Aorta (tissue), 5 donors: ENCODE measurements at places on chromosomes 5 and 9. TPM values are rescaled to one million over a fixed set of nuclear protein-coding genes. Genes with fewer than 3 reads are reported as not detected.

GABRP gene
- not detected for total RNA-seq

FGD3 gene
- 8.6 TPM for total RNA-seq

ARRDC3 gene
- 45.6 TPM for total RNA-seq

SLC4A9 gene
- not detected for total RNA-seq

FAT2 gene
- total RNA-seq: 0.15 TPM

TMEFF1 gene
- 0.78 TPM for total RNA-seq

EPB41L4A gene
- 39.3 TPM for total RNA-seq

NACC2 gene
- total RNA-seq: 51.3 TPM

SLCO6A1 gene
- 0.75 TPM for total RNA-seq

TMEM38B gene
- total RNA-seq: 9.8 TPM

DNA sequence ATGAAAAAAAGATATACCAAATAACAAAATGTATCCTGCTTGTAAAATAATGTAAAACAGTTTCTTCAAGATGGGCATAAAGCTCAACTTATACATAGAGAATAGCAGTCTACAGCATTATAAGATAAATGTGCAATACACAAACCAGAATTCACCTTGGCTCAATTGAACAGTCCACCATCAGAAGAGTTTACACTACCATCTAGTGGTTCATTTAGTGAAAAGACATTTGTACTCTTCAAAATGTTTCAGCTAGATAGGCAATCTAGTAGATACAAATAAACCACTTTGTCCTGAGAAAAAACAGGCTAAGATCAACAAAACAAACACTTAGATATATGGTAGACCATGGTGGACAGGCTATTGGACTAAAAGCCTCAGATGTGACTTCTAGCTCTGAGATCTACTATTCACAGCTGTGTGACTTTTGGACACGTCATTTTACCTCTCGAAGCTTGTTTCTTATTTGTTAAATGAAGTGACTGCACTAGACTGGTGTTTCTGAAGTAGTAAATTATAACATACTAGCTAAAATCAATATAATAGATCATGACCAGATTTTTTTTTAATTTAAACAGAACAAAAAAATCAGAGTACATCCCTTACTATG, 22.1 kb upstream of the TPD52L3 start:
- H3K27ac ChIP-seq: no peak overlapping the region
- no peaks in the 10 kb centered on the region for H3K36me3 ChIP-seq
- H3K27me3 ChIP-seq: no peaks in the 10 kb centered on the region
- DNase-seq: no peak
- no peak overlapping the region for H3K4me3 ChIP-seq

- no peaks in the 10 kb centered on the region for H3K36me3 ChIP-seq
- H3K4me3 ChIP-seq: no peak overlapping the region
- H3K4me1 ChIP-seq: no peaks in the 10 kb centered on the region
- no peak overlapping the region for H3K27ac ChIP-seq
- no peak for DNase-seq
These were observed 70.8 kb upstream of the SMIM23 start for GRCh38 chr5:171714851-171715250.

DNA sequence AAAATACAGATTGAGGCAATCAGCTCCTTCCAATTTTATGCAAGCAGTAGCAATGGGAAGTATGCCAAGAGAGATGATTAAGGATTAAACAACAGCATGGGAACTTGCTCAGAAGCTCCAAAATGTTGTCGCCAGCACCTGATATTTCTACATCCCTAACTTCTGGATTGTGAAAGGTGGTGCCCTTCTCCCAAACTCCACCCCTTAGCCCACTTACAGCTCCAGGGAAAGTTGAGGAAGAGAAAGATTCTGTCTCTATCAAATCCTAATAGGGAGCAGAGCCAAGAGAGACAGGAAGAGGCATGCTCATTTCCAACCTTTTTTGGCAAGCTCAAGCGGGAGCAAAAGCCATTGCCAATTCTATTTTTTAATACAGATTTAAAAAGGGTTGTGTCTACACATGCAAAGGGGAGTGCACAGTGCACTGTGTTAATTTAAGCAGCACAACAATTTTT, 92.4 kb upstream of the NR3C1 start:
- no peaks in the 10 kb centered on the region for H3K36me3 ChIP-seq
- no peak overlapping the region for H3K4me3 ChIP-seq
- no peaks in the 10 kb centered on the region for H3K4me1 ChIP-seq
- no peaks in the 10 kb centered on the region for H3K27me3 ChIP-seq
- no peak overlapping the region for H3K27ac ChIP-seq
- DNase-seq: no peak

GRCh38 chr5:134029156-134029555, 24.4 kb upstream of the VDAC1 start:
- H3K27ac ChIP-seq: no peak overlapping the region
- no peak for DNase-seq
- H3K27me3 ChIP-seq: no peaks in the 10 kb centered on the region
- H3K4me3 ChIP-seq: no peak overlapping the region

- H3K27me3 ChIP-seq: no peaks in the 10 kb centered on the region
- DNase-seq: no peak
- no peak overlapping the region for H3K27ac ChIP-seq
- H3K36me3 ChIP-seq: no peaks in the 10 kb centered on the region
These were observed 68.7 kb upstream of the HAPLN1 start for GRCh38 chr5:83789371-83789770.

DNA sequence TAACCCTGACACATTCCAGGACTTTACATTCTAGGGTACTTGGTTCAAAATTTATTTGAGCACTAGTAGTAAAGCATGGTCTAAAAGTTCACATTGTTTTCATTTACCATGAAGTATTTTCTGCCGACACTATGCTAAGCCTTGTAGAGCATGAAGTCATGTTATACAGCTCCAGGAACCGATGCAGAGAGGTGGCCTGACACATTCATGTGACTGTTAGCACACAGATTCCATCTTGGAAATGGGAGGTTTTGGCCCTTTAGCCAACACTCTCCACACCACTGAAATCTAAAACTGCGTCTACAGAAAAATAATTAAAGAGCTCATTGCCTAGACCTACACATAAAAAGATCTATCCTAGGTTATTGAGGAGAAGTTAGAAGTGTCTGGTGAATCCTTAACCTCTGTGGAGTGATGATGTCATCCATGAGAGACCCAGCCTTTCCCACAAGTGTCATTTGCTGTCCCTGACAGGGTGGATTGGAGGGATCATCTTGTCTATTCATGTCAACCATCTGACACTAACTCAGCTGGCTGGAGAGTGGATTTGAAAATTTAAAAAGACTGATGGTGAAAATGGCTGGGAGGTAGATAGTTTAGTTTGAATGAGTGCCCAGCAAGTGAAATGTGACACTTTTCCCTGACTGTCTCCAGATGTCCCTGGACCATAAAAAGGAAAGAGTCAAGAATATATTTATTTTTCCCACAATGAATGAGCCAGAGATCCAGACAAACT, 1.3 kb downstream of the RANBP3L start:
- peaks cover 6% of the 10 kb centered on the region for H3K4me1 ChIP-seq
- H3K36me3 ChIP-seq: no peaks in the 10 kb centered on the region
- no peak for DNase-seq
- peak overlapping the region; percentile 63 for H3K27ac ChIP-seq

DNA sequence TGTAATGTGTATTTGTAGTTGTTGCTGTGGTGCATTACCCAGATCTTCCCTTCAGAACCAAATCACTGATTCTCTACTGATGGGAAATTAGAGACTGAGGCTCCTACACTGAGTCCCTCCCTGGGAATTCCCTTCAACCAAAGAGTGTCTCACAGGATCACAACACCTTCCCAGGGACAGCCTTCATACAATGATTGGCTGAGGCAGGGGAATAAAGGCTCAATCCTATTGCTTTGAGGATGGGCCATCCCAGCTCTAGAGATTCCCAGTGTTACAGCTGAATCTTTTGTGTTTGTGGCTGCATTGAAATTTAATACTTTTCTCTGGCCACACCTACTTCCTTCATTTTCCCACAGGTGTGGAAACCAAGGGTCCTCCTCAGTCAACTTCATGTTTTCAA, 96.4 kb upstream of the ELL2 start:
- H3K27me3 ChIP-seq: no peaks in the 10 kb centered on the region
- H3K4me1 ChIP-seq: peaks cover 5% of the 10 kb centered on the region
- no peaks in the 10 kb centered on the region for H3K36me3 ChIP-seq
- H3K4me3 ChIP-seq: no peak overlapping the region

GRCh38 chr5:18119156-18119785, 485.0 kb downstream of the TAF11L14 start:
- no peaks in the 10 kb centered on the region for H3K4me1 ChIP-seq
- H3K27me3 ChIP-seq: no peaks in the 10 kb centered on the region
- DNase-seq: no peak
- H3K27ac ChIP-seq: no peak overlapping the region

DNA sequence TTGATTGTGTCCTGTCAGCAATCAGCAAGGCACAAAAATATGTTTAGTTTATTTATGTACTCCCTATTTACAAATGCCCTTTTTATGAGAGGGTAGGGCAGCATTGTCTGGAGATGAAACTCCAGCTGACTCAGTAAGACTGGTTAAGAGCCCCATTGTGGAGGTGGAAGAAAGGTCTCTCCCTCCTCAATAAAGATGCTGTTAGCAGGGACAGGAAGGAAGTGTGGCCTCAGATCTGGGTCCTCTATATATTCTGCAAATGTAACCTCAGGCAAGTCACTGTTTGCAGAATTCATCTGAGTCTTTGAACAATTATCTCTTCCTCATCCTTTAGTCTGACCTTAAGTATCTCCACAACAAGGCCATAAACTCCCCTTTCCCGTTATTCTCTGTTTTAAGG, 48.3 kb upstream of the TRAF1 start:
- no peak overlapping the region for H3K4me3 ChIP-seq
- no peaks in the 10 kb centered on the region for H3K27me3 ChIP-seq
- H3K36me3 ChIP-seq: peaks cover 3% of the 10 kb centered on the region
- H3K27ac ChIP-seq: no peak overlapping the region
- DNase-seq: no peak

- no peaks in the 10 kb centered on the region for H3K27me3 ChIP-seq
- H3K4me1 ChIP-seq: no peaks in the 10 kb centered on the region
- DNase-seq: no peak
- H3K4me3 ChIP-seq: no peak overlapping the region
- no peaks in the 10 kb centered on the region for H3K36me3 ChIP-seq
These were observed 55.5 kb upstream of the STC2 start for GRCh38 chr5:173383711-173384110.

- H3K4me3 ChIP-seq: no peak overlapping the region
- H3K27me3 ChIP-seq: no peaks in the 10 kb centered on the region
- no peak for DNase-seq
These were observed 4.4 kb downstream of the RC3H2 start for GRCh38 chr9:122900791-122901190.

- H3K36me3 ChIP-seq: no peaks in the 10 kb centered on the region
- no peak overlapping the region for H3K4me3 ChIP-seq
- no peak overlapping the region for H3K27ac ChIP-seq
These were observed 416.1 kb downstream of the TMEM38B start for GRCh38 chr9:106110483-106110882.

GRCh38 chr9:69193685-69194032, 19.6 kb downstream of the TJP2 start:
- DNase-seq: no peak
- H3K36me3 ChIP-seq: no peaks in the 10 kb centered on the region
- no peak overlapping the region for H3K4me3 ChIP-seq
- no peaks in the 10 kb centered on the region for H3K27me3 ChIP-seq

- no peaks in the 10 kb centered on the region for H3K36me3 ChIP-seq
- no peak for DNase-seq
- H3K4me1 ChIP-seq: no peaks in the 10 kb centered on the region
- H3K4me3 ChIP-seq: no peak overlapping the region
These were observed 22.2 kb downstream of the AHRR start for GRCh38 chr5:343461-344401.

DNA sequence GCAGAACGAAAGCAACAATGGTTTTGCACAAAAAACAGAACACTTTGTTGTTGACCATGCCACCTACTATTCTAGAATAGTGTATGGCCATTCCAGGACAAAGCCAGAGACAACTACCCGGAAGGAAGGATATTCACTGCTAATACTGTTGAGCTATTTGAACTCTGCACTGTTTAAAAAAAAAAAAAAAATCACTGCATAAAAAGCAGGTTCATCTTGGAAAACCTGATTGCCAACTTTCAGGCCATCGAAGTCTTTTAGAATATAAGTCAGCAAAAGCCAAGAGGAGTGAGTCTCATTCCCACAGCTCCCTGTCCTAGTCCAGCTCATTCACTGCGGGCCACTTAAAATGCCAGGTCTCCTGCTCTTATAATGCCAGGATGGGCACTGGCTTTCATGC, 4.0 kb downstream of the ENC1 start:
- no peak for DNase-seq
- no peaks in the 10 kb centered on the region for H3K4me1 ChIP-seq
- H3K27me3 ChIP-seq: no peaks in the 10 kb centered on the region
- H3K27ac ChIP-seq: no peak overlapping the region
- H3K4me3 ChIP-seq: no peak overlapping the region

GRCh38 chr5:108320231-108320630, 61.7 kb downstream of the FBXL17 start:
- H3K27ac ChIP-seq: no peak overlapping the region
- no peak for DNase-seq
- H3K4me1 ChIP-seq: no peaks in the 10 kb centered on the region
- no peaks in the 10 kb centered on the region for H3K27me3 ChIP-seq
- H3K4me3 ChIP-seq: no peak overlapping the region

- no peak overlapping the region for H3K4me3 ChIP-seq
- H3K27ac ChIP-seq: no peak overlapping the region
- DNase-seq: peak; percentile 86
- no peaks in the 10 kb centered on the region for H3K4me1 ChIP-seq
- no peaks in the 10 kb centered on the region for H3K27me3 ChIP-seq
- H3K36me3 ChIP-seq: no peaks in the 10 kb centered on the region
These were observed 44.0 kb upstream of the RNU6ATAC start for GRCh38 chr9:134208310-134208841.

GRCh38 chr5:171575386-171575785, 155.9 kb downstream of the FGF18 start:
- H3K27me3 ChIP-seq: no peaks in the 10 kb centered on the region
- H3K4me3 ChIP-seq: no peak overlapping the region
- no peak overlapping the region for H3K27ac ChIP-seq
- H3K36me3 ChIP-seq: no peaks in the 10 kb centered on the region
- DNase-seq: no peak
- H3K4me1 ChIP-seq: no peaks in the 10 kb centered on the region

GRCh38 chr5:159331093-159331973, 1.0 kb upstream of the IL12B start:
- H3K27ac ChIP-seq: no peak overlapping the region
- no peaks in the 10 kb centered on the region for H3K4me1 ChIP-seq
- no peaks in the 10 kb centered on the region for H3K27me3 ChIP-seq
- H3K36me3 ChIP-seq: no peaks in the 10 kb centered on the region
- peak; percentile 89 for DNase-seq
- H3K4me3 ChIP-seq: peak overlapping the region; percentile 35

GRCh38 chr9:90818279-90818678, 16.7 kb downstream of the SYK start:
- H3K27ac ChIP-seq: no peak overlapping the region
- peaks cover 1% of the 10 kb centered on the region for H3K27me3 ChIP-seq
- DNase-seq: no peak

DNA sequence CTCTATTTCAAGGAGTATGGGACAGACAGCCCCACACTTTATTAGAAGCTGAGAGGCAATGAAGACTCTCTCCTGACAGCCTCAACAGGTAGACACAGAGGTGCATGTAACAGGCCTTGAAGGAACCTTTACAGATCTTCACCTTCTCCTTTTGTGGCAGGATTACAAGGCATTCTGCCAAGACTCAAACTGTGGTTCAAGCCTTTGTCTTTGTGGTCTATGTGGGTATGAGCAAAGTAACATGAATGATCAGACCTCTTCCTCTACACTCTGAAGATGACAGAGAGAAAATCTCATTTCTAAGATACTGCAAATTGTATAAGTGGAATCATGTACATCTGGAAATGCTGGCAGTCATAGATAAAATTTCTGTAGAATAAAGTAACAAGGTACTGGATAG, 346.9 kb downstream of the CDH9 start:
- no peak overlapping the region for H3K27ac ChIP-seq
- H3K4me1 ChIP-seq: no peaks in the 10 kb centered on the region
- DNase-seq: no peak
- no peaks in the 10 kb centered on the region for H3K36me3 ChIP-seq
